ENCODE measurements at places on chromosomes 2 and 18.

- peak; percentile 9 for DNase-seq
Observed at GRCh38 chr2:38444247-38444646, 67.2 kb upstream of the ATL2 start.

DNA sequence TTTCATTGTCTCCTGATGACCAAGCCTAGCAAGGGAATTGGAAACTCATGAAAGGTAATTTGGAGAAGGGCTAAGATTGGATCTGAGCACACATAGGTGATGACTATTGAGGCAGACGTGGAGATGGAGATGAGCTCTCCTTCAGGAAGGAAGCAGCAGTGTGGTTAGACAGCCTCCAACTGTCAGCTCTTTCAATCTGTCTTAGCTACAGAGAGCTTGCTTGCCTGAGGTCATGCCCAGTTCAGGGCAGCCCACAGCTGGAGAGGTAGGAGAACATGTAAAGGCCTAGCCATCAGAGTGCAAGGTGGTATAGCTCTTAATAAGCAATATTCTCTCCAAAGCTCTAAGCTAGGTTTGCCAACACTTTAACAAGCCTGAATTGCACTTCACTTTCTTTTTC, 79.2 kb downstream of the THSD7B start:
- DNase-seq = no peak

- no peak for DNase-seq
Observed at GRCh38 chr18:50024466-50024865, 170.5 kb downstream of the MYO5B start.

DNA sequence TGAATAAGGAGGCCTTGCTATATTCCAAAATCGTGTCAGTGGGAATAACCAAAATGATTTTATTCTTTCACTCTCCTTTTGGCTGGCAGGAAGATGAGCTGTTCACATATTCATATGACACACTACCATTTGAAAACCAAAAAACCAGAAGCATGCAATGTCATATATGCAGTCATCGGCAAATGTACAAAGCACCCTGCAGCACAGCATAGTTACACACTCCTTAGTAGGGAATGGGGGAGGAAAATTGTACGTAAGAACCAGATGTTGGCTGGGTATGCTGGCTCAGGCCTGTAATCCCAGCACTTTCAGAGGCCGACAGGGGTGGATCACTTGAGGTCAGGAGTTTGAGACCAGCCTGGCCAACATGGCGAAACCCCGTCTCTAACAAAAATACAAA, 176.6 kb downstream of the GFPT1 start:
- DNase-seq = no peak

- DNase-seq = no peak
Observed at GRCh38 chr2:28164280-28164801, 228.3 kb upstream of the FOSL2 start.

DNA sequence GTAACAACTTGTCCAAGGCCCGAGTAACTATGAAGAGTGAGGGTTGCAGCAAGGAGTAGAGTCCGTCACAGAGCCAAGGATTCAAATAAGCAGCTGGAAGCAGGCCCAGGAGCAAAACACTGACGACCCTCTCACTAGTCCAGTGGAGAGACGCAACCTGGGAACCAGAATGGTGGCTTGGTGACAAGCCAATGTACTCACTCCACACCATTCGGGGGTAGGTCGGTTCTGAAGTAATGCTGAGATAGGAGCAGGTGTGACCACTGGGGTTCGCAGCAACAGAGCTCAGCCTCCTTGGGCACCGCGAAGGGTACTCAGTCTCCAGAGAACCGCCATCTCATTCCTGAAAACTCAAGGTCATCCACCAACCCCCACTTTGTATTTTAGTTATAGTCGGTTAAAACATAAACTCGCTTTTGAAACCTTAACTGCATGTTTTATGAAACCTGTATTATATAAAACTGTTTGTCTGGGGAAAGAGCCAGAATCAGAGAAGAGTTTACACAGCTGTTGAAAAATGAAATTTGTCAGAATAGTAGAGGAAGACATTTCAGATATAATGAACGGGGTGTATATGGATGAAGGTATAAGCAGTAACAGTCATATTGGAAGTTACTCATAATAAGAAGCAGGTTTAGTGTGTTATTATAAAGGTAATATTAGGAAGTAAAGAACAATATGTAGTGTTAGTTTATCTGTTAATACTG, 8.6 kb downstream of the ANKRD62 start:
- DNase-seq = no peak

- DNase-seq = no peak
Observed at GRCh38 chr2:131367352-131367751, 3.4 kb upstream of the RAB6D start.

GRCh38 chr2:7601990-7602389, 684.8 kb downstream of the RNF144A start:
- no peak for DNase-seq

GRCh38 chr18:50013363-50014138, 181.4 kb downstream of the MYO5B start:
- DNase-seq = no peak

DNA sequence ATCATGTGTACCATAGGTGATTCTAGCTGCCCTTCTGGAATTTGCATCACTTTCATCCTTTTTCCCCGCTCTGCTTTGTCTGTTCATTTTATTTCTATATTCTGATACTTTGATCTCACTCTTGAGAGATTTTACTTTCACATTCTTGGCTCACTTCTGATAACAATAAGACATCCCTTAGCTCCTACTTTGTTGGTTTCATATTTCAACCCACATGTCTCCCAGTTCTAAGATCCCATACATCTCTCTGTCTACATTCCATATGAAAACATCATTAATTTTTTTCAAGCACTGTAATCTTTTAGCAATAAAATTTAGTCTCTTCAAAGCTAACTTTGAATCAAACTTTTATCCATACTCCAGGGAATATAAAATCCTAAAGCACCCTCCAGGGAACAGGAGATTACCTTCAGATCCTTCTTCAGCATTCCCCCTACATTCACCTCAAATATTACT, 75.6 kb downstream of the COL3A1 start:
- DNase-seq = no peak

GRCh38 chr2:61471905-61472805, 1.3 kb upstream of the USP34 start:
- no peak for DNase-seq

DNA sequence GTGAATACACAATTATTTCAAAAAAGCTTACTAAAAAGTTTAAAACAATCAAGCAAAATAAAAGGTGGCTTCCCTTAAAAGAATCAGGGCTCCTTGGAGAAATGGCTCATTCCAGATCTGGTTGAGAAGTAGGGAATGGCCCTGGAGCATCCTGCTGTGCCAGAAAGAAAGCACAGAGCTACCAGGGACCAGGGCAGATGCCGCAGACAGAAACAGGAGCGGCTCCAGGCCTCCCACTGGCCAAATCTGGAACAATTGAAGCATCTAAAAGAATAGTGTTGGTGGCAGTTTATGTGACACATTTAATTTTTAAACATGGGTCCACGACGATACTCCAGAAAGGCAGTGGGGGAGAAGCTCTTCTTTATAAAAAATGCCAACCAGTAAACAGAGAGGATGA, 75.5 kb downstream of the GBX2 start:
- DNase-seq = no peak

DNA sequence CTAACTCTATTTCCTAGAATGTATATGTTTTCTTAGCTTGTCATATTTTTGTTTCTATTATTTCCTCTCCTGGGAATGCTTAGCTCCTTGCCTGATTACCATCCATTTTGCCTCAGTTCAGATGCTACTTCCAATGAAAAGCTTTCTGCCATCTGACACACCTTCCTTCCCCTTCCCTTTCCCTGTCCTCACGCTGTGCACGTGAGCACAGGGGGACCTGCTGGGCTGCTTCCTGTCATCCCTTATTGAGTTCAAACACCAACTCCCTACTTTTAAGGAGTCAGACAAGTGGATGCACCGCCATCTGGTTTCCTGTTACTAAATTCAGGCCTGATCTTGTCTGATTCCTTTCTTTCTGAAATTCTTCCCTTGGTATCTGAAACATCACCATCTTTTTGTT, 2.4 kb upstream of the INO80C start:
- no peak for DNase-seq

GRCh38 chr18:60372132-60372531, 443 bp downstream of the MC4R start:
- no peak for DNase-seq

GRCh38 chr2:27804146-27804545, 32.6 kb downstream of the MRPL33 start:
- DNase-seq = no peak

GRCh38 chr2:23320058-23320457, 64.9 kb upstream of the KLHL29 start:
- no peak for DNase-seq

DNA sequence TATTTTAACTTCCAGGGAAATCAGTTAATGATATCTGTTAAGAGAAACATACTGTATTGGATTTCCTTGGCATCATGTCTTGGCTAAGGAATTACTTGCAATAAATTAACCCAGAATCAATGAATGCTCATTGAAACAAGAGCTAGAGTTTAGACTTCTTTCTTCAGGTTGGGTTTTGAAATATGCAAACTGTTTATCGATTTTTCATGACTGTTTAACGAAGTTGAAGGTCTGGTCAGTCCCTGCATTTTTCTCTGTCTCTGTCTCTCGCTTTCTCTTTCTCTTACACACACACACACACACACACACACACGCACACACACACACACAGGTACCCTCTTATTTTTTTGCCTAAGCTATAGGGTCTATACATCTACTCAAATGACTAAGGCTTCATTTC, 981.0 kb downstream of the SUCLG1 start:
- DNase-seq = no peak

DNA sequence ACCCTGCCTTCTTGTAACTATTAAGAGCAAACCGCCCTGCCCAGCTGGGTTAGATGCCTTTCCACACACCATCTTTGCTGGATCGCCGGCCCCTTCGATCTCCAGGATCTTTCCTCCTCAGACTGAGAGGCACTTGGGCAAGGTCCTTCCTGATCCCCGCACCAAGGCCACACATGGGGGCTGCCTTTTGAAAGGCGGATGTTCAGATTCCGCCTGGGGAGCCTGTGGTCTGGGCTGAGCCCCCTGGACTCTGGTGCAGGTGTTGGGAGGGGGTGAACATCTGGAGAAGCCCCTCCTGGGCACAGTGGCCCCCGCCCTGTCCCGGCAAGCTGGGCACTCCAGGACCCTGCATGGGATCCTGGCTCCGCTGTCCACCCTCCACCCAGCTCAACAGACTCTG, 135.4 kb upstream of the HDAC4 start:
- DNase-seq = no peak

GRCh38 chr2:137847443-137847842, 116.8 kb upstream of the HNMT start:
- no peak for DNase-seq

GRCh38 chr18:11290786-11291185, 141.4 kb upstream of the PIEZO2 start:
- no peak for DNase-seq

GRCh38 chr18:36330435-36331052, 33.0 kb downstream of the FHOD3 start:
- DNase-seq = no peak

DNA sequence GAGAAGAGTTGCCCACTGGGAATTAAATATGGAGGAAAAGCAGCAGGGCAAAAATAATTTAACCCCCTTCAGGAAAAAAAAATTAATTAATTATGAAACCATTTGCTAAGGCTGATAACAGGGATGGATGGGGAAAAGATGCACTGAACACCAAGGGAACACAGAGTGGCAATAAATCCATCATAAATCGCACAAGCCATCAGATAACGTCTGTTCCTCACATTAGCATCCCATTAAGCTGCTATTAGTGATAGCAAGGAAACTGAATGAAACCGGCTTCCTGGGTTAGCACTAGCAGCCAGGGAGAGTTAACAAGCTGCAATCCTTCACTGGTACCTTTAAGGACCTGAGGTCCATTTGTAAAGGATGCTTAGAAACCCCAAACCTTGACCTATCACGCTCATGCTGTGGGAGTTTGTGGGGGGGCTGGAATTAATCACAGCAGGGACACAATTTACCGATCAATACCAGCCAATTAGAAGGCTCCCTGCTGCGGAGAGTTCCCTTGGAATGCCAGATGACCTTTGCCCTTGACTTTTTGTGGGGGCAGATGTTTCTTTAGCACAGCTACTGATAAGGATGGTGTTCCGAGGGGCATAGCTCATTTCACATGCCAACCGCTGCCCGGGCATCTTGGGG, 175.5 kb upstream of the KLF7 start:
- DNase-seq = no peak

DNA sequence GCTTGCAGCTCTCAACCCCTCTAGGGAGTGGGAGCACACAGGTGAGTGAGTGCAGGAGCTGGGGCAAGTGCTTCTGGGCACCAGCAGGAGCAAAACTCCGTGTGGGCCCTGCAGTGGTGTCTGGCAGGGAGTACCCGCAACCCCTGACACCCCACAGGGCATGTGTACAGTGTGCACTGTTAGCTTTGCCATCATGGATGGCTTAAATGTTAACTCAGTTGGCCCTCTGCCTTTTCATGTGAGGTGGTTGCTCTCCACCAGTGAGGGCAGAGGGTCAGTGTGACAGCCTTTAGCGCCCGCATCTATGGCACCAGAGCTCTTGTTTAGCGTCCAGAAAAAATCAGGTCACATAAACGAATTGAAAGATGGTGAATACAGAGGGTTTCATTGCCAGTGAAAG, 92.7 kb downstream of the TPGS2 start:
- DNase-seq = no peak

DNA sequence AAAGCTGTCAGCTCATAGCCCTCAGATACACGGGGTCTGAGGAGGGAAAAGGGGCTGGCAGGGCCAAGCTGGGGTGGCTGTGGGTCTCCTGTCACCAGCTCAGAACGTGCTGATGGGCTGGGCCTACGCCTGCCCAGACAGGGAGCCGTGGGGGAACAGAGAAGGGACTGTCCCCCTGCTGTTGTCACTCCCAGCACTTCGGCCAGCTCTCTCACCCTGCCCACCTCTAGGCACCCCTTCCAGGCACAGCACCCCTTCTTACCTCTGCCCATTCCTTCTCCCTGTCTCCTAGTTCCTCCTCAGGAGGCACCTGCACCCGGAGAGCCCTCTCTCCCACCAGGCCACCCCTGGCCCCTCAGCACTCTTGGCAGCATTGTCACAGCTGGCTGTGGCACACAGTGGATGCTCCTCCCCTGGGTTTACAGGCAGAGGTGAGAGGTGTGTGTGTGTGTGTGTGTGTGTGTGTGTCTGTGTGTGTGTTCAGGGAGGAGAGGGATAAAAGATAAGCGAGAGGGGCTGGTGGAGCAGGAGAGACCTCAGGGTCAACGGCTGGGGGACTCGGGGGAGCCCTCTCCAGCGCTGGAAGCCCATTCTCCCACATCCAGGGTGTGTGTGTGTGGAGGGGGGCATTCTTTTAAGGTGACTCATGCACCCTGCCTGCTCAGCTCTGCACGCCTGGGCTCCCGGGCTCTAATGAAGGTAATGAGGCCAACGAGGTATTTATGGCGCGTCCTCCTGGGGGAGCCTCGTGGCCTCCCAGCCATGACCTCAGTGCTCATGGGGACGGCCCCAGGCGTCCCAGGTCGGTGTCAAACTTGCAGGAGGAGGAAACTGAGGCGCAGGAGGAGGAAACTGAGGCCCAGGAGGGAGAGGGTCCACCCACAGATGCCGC, 66.1 kb upstream of the SMAD7 start:
- peak; percentile 96 for DNase-seq

DNA sequence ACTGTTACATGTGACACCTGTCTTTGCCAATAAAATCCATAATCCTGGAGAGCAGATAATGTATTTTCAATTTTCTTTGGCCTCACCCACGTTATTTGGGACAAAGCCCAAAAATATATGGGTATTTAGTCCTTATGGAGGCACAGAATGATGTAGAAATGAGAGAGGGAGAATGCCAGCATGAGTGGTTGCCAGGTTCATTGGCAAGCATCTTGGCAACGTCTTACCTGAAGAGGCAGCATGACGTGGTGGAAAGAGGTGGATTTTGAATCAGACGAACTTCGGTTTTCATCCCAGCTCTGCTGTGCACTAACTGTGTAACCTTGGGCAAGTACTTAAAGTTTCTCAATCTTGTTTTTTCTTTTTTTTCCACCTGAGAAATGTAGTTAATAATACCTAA, 969.6 kb upstream of the PIK3C3 start:
- DNase-seq = no peak
